ENCODE measurements at places on chromosomes 2 and 18.

- DNase-seq = no peak
Measured at GRCh38 chr2:166700079-166700478, 188.2 kb upstream of the XIRP2 start.

DNA sequence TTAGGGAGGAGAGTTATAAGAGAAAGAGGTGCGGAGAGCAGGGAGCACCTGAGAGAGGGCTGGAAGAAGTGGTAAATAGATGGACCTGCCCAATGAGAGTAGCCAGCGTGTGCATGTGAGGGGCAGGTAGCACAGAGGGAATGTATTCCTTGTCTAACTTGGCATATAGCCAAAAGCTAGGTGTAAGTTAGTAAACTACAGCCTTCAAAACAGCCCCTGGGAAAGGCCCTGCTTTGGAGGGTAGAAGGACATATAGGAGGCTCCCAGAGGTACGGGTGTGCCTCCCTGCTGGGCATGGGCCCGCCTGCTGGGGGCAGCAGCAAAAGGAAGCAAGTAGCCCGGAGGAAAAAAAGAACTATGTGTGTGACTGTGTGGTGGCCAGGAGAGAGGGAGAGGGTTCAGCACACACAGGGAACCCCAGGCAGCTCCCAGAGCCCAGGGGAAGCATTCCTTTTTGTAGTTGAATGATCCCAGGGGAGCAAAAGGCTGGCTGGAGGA, 48.0 kb downstream of the TCF7L1 start:
- DNase-seq = no peak

- no peak for DNase-seq
Measured at GRCh38 chr2:109689182-109689930, 75.2 kb downstream of the SOWAHC start.

- no peak for DNase-seq
Measured at GRCh38 chr2:227661827-227662226, 4.8 kb upstream of the SCYGR5 start.

DNA sequence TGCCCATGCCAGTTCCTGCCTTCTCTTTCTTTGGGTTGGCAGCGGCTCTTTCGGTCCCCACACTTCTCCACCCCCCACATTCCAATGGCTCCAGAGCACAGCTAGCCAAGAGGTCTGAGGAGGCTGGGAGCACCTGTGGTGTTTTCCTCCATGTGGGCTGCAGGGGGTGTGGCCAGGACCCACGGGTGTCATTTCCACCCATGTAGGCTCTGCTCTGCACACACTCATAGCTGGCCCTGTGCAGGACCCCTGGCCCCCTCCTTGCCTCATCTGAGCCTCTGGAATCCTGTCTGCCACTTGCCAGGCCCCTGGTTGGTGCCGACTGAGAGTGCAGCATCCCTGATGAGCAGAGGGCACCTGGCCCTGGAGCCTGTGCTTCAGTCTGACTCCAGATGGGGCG, 46.3 kb downstream of the DYSF start:
- DNase-seq = no peak

DNA sequence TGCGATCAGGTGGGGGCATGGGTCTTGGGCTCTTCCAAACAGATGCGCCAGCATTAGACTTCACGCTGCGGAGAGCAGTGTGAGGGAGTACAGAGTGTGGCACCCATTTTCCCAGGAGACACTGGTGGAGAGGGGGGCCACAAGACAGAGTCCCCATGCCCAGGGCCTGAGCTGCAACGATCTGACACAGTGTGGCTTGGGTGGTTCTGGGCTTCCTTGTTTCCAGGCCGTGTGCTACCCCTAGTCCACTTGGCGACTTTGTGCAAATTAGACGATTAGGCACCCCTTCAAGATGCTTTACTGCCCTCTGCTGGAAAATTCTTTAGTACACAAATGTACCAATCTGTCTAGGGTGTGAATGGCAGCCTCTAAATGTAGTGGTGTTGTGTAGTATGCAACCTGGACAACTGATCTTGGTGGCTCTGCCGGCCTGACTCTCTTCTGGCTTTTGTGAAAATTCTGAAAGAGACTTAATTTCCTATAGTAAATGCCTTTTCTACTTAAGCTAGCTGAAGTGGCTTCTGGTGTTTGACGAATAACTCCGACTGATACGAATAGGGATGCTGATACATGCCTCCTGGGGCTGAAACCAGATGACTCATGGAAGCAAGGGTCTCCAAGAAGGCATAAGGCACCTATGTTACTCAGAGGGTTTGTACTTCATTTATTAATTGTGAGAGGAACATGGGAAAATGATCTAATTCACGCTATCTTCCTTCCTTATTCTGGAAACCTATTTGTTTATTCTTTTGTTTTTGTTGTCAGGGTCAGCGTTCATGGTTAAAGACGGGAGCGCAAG, 92.3 kb upstream of the SMAD2 start:
- peak; percentile 23 for DNase-seq

DNA sequence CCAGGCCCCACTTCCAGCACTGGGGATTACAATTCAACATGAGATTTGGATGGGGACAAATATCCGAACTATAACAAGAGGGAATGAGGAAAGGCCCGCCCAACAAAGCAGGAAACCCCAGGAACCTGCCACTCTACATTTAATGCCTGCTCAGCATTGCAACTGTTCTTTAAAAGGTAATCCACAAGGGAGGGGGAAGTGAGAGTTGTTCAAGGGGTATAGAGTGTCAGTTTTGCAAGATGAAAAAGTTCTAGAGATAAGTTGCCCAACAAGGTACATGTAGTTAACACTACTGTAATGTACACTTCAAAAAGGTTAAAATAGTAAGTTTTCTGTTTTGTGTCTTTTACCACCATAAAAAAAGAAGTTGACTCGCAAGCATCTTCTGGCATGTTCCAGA, 137.6 kb downstream of the MBD2 start:
- DNase-seq = no peak

DNA sequence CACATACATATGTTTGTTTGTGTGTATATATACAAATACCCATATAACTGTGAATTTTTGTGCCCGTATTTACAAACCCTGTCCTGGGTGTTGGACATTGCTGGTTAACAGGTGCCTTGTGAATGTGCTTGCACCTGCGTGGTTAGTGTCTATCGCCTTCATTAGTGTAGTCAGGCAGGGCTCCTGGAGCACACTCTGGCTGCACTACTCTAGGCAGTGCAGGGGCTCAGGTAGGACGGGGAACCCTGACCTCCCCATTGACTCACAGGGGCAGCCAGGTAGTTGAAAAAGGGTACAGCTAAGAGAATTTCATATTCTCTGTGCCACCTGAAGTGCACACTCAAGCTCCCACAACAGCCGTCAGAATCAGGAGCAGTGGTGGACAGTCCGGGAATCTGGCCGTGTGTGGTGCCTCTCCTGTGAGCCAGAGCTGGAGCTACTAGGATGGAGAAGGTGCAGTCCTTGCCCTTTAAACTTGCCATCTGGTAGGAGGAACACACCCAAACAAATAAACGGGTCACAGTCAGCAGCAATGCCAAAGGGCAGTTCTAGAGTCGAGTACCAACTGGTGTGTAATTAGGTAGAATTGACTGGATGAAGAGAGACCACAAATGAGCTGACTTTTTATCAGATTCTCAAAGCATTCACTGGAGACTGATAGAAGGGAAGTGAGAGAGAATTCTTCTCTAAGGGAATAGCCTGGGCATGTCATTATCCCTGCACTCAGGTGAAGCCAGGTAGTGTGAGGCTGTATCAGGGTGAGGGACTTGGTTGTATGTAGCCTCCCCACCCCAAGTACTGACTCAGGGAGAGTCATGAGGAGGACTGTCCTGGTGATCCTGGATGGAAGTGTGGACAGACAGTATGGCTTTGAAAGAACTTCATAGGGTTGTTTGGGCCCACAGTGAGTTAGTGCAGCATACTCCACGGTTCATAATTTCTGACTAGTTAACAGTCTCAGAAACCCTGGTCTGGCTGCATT, 44.1 kb downstream of the FARP2 start:
- no peak for DNase-seq

DNA sequence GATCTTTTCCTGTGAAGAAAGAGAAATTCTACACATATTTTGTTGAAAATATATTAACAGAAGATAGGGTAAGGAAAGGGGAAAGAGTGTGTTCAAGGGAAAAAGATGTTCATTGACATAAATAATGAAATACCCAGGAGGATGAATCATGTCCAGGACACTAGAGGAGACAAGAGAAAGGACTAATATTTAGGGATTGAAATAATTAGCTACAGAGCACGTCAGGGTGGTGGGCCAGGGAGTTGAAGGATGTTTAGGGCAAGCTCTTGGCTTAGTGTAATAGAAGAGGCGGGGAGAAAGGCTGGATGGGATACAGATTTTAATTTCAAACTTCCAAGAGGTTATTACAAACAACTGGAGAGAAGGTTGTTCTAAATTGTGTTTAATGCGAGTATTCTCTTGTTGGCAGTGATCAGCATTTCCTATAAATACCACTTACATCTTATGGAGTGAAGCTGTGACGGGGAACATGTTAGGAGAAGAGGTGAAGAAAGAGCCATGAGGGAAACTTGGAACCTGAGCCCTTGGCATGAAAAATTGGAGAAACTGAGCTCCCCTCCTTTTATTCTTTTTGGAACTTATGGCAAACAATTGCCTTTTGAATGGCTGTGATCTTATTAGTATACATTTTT, 36.6 kb upstream of the CETN1 start:
- DNase-seq = no peak

DNA sequence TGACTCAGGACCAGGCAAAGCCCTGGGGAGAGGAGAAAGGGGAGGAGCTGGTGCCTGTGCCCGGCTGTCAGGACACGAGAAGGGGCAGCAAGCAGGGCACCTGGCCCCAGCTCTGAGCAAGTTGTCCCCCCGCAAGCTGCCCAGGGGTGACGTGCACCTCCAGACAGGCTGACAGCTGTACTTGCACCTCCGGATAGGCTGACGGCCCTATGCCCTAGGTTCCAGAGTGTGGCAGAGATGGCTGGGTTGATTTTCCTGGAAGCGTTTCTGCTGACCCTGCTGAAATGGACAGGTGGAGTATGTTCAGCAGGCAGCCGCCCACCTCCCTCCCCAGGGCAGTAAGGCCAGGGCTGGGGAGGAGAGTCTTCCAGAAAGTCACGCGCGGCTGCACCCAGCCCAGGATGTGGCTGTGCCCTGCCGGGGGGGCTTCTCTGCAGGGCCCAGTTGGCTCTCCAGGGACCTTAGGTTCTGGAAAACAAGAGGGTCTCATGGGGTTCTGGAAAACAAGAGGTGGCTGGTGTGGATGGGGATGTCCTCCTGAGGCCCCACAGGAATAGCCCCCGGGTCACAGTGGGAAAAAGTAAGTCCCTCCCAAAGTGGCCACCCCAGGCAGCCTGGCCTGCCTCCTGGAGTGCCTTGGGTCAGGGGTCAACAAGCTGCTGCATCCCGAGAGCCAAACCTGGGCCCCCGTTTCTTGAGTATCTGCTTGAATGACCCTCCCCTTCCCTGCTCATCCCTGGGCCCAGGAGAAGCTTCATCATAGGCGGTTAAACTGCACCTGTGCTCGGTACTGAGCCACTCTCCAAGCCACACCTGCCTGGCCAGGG, 71.4 kb upstream of the OTOS start:
- no peak for DNase-seq

GRCh38 chr2:101869527-101869926, 122.2 kb upstream of the IL1R2 start:
- DNase-seq = no peak

- DNase-seq = no peak
Measured at GRCh38 chr2:69047625-69048145, 34.7 kb downstream of the ANTXR1 start.

- peak; percentile 30 for DNase-seq
Measured at GRCh38 chr18:34709104-34709503, 994 bp upstream of the DTNA start.

- DNase-seq = no peak
Measured at GRCh38 chr18:75545189-75545588, 117.7 kb upstream of the SMIM21 start.

DNA sequence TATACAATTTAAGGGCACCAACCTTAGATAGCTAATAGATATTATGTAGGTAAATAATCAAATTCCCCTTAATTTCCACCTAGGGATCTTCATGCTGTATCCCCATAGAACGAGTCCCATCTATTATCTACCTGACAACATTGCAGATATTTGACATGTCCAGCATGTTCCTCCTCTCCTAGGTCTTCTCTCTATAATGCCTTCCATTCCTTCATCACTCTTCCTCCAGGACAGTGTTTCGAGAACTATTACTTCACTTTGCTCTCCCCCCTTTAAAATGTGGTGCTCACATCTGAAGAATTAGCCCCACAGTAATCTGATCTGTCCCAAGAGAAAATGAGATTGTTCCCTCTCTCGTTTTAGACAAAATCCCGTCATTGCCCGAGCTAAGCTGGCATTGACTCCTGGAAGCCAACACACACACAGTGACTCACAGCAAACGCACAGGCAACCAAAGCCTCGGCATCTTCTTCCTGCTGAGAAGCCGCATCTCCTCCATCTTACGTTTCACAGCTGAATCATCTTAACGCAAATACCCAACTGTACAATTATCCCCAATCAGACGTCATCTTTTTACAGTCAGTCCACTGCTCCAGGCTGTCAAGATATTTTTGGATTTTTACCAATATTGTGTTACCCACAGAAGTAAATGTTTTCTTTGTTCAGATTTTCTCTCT, 162.9 kb upstream of the AGAP1 start:
- peak; percentile 74 for DNase-seq

GRCh38 chr2:62774555-62775366, 69.2 kb downstream of the EHBP1 start:
- DNase-seq = peak; percentile 38

DNA sequence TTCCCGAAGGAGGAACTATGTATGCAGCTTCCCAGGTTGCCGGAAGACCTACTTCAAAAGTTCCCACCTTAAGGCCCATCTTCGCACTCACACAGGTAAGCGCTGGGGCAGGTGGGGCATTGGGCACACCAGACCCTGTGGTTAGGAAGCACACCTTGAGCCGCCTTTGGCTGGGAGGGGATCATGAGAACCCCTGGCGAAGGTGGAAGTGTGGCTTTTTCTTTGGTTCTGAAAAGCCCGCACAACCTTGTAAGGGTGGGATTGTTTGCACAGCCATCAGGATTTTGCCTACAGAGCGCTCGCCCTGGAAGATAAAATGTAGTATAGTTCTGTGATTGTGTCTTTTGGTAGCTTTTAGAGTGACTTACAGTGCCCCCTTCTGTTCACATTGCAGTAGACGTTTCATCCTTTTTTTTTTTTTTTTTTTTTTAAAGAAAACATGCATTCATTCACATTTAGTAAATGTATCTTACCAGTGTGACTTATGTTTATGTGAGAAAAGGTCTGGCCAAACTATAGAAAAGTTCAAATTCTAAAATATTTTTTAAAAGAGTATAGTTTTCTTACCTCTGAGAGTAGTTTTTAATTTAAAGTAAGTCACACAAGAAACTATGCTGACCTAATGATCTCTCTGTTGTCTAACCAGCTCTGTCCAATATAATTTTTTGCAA, 5.3 kb downstream of the KLF11 start:
- DNase-seq = peak; percentile 36

GRCh38 chr2:241653210-241653750, 15.8 kb downstream of the ATG4B start:
- DNase-seq = no peak

- DNase-seq = no peak
Measured at GRCh38 chr2:98730053-98730706, 752 bp downstream of the MGAT4A start.

DNA sequence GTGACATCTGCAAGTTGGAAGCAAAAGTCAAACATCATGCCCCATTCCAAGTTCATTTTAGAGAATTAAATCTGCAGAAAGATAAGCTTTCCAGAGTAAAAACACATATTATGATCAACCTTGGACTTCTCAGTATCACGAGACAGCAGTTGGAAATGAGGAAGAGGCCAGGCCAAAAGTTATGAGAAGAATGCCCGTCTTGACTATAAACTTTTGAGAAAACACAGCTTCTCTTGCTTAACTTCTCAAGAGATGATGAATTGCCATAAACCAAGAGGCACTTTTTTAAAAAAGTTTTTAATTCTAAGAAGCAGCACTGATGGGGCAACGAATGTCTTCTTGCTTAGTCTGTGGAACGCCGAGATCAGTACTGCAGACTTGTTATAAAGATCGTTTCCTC, 52.6 kb upstream of the NFU1 start:
- DNase-seq = no peak

Data from RWPE1 (cell line).